Thyroid gland (tissue), 4 donors: ENCODE measurements at places on chromosomes 16 and 17. TPM values are rescaled to one million over a fixed set of nuclear protein-coding genes. Genes with fewer than 3 reads are reported as not detected.

- DNase-seq = peak; percentile 10
Observed at GRCh38 chr17:58219789-58220183, 731 bp upstream of the MKS1 start.

DNA sequence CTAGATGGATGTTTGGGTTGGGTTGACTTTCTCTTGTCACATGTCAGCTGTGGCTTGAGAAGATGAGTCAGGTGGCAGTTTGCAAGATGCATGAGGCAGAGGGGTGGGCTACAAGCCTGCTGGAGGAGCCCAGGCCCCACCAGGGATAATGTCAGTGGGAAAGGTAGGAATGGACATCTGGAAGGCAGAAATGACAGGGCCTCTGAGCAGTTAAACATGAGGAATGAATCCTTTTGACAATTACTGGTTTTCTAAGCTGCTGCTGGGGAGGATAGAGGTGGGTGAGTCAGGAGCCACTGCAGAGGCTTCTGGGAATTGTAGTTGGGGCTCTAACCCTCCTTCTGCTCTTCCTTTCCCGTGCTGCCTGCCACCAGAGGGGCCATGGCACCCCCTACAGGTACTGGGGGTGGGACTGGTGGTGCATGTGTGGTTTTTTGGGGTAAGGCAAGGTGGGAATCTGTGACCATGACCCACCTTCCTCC, 15.7 kb downstream of the SLC52A1 start:
- no peak for DNase-seq

DNA sequence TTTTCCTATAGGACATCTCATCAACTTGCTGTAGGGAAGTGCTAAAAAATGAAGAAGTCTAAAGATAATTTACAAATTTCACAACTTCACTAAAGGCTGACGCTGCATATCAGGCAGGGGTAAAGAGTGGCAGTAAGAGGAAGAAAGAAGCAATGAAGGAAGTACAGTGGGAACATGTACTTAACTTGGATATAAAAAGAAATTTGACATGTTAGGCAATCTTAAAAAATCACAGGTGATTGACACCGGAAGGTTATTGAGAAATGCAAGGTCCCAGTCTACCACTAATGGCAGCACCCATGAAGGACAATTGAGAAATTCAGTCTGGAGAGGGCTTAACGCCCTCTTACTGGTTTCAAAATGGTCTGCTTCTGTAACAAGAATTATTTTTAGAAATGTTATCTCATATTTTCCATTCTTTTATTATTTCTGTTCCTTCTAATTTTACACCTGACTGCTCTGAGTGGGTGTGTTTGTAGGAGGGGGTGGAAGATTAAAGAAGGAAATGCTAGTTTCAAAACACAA, 358.1 kb downstream of the KCNJ2 start:
- no peak for DNase-seq

GNGT2 gene
- 2.8 TPM for total RNA-seq

MYH11 gene
- total RNA-seq = 63.2 TPM
